ENCODE measurements at places on chromosomes 7 and 10.

DNA sequence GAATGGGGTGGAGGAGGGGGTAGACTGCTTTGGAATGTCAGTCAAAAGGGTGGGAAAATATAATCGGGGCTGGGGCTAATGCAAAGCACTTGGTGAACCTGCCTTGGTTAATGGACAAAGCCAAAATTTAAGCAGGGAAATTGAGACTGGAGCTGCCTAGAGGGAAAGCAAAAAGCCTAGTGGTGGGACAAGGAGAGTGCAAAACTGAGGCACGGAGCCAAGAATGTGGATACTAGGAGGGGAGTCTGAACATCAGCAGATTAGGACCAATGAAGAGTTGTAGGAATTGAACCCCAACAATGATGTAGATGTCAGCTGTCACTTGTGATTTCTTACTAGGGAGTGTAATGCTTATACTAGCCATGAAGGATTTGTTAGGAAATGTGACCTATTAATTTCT, 195.9 kb downstream of the MDFIC start:
- no peak for DNase-seq

- DNase-seq, result peak; percentile 27
Observed at GRCh38 chr10:20004087-20004523, 187.9 kb downstream of the PLXDC2 start.

DNA sequence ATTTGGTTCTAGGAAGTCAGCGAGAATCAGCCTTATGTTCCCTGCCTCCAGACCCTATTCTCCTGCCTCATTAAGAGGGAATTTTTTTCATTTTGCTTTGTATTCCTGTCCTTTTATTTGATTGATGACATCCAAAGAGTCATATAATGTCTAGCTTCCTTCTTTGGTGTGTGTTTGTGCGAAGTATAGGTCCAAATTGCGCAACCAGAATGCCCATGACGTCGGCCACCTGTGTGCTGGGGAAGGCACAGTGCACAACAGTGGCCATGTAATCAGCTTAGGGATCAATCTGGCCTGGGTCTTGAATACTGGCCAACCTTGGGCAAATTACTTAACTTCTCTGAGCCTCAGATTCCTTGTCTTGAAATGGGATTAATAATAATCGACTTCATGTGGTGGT, 206.2 kb downstream of the VTI1A start:
- DNase-seq, result no peak

DNA sequence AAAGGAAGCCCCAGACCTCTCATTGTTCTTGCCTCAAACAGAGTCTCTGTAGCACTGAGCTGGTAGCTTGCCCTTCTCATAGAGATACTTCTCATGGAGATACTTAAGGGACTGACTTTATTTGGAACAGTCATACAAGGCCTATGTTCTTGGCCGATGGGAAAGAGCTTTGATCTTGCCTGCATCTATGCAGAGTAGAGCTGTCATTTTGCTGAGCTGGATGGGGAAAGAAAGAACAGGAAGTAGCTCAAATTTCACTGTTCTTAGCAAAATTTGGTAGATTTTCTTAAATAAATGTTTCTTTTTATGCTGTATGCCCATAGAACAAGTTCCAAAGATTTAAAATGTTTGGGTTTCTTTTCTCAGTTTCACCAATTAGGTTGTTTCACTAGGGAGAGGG, 119.3 kb upstream of the SEC61G start:
- no peak for DNase-seq
